ENCODE measurements at places on chromosomes 1 and 21.

- no peak for DNase-seq
Observed at GRCh38 chr1:25392841-25393240, 27.8 kb downstream of the RHCE start.

DNA sequence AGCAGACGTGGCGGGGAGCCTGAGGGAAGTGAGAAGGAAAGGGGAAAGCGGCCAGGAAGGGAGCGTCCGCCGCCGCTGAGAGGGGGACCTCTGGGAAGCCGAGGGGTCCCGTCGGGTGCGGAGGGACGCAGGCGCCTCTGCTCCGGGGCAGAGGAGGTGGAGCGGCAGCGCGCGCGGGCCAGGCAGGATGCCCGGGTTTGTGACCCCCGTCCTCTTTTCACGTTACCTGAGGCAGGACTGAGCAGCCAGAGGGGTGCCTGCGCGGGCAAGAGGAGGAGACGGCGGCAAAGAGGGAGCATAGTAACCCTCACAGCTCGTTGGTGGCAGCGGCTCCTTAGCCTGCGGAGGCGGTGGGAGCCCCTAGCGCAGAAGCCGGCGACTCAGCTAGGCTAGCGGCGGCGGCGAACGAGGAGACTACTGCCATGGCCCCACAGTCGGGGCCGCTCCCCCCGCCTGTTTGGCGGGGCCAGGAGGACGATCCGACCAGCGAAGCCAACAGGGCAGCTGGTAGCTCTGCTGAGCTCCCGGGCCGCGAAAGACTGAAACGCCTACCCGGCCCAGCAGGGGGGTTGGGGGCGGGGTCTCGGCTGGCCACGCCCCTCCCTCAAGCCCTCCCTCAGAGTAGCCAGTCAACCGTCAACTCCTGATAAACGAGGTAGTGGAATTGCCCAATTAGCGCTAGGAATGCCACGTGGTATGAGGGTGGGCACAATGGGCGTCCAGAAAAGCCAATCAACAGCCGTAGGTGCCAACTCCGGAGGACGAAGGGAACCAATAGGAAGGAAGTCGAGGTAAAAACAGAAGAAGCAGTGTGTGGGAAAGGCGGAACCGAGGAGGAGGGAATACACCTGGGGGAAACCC, at the start of gene TESK2:
TSS of gene TESK2 (minus strand) at position 538 of the 861 bp plus-strand sequence. CDS start 33,378 bp downstream, outside the sequence.
- DNase-seq, result peak; percentile 94

DNA sequence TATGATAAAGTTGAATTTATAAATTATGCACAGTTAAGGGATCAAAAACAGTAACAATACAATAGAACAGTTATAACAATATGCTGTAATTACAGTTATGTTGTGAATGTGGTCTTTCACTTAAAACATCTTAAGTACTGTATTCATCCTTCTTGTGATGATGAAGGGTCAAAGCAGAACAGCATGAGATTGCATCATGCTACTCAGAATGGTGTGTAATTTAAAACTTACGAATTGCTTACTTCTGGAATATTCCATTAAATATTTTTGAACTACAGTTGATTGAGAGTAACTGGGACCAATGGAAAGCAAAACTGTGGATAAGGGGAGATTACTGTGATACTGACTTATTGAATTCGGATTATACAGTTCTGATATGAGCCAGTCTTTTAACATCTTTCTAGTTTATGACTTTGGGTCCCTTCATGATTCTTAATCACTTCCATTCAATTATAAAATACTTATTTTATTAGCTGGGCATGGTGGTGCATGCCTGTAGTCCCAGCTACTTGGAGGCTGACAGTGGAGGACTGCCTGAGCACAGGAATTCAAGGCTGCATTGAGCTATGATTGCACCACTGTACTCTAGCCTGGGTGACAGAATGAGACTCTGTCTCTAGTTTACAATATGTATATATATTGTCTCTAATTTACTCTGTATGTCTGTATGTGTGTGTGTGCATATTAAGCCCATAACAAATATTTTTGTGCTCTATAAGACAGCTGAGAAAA, 43.2 kb downstream of the ATP1B1 start:
- no peak for DNase-seq

- DNase-seq, result no peak
Observed at GRCh38 chr21:42626171-42626570, 27.2 kb upstream of the PDE9A start.

DNA sequence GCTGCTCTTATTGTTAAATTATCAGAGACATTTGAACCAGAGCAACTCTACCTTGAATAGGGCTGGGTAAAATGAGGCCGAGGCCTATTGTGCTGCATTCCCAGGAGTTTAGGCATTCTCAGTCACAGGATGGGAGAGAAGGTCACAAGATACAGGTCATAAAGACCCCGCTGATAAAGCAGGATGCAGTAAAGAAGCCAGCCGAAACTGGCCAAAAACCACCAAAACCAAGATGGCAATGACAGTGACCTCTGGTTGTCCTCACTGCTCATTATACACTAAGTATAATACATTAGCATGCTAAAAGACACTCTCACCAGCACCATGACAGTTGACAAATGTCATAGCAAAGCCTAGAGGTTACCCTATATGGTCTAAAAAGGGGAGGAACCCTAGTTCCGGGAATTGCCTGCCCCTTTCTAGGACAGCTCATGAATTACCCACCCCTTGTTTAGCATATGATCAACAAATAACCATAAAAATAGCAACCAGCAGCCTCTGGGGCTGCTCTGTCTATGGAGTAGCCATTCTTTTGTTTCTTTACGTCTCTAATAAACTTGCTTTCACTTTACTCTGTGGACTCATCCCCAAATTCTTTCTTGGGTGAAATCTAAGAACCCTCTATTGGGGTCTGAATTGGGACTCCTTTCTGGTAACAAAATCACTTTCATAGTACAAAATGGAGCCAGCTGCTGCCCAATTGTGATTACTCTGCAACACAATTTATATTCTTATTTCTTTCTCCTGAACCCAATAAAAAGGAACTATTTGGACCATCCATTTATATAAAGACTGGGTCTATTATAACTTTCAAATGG, 179.6 kb downstream of the TGFBR3 start:
- DNase-seq, result no peak

Measured in stimulated activated CD8-positive, alpha-beta memory T cell treated with anti-CD3 and anti-CD28 coated beads, Interleukin-4, amount 100 ng/mL, for 4 hours (primary cell).